NCI-H510A (cell line): ENCODE measurements at places on chromosomes 4 and X.

DNA sequence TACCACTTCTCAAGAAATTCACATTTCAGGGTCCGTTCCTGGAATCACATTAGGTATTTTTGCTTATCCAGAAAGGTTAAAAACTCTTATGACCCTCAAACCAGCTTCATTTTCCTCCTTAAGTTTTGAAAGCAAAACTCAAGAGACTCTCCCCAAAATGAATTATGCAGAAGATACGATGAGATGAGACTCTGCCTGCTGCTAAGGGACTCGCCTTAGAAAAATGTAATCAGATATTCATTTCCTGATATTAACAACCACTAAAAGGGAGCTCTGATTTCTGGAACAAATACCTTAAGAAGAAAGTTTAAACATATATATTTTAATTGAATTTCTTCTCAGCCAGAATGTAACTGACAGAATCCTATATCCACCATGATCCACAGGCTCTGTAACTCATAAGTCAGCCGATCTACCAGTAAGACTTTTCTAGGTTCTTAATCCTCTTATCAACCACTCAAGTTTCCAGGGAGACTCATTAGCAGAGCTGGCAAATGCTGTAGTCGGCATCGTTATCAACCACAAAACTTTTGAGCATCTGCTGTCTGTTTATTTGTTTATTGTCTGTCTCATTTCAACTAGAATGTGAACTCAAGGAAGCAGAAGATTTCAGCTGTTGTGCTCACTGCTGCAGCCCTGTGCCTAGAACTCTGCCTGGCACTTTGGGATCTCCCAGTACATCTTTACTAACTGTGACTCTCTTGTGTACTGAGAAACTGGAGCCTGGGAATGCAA, 112.5 kb downstream of the LDB2 start:
- no peak for DNase-seq

- no peak for DNase-seq
Measured at GRCh38 chr4:10727140-10727880, 42.7 kb upstream of the CLNK start.

- DNase-seq = no peak
Measured at GRCh38 chr4:89657931-89658700, 178.8 kb downstream of the SNCA start.

DNA sequence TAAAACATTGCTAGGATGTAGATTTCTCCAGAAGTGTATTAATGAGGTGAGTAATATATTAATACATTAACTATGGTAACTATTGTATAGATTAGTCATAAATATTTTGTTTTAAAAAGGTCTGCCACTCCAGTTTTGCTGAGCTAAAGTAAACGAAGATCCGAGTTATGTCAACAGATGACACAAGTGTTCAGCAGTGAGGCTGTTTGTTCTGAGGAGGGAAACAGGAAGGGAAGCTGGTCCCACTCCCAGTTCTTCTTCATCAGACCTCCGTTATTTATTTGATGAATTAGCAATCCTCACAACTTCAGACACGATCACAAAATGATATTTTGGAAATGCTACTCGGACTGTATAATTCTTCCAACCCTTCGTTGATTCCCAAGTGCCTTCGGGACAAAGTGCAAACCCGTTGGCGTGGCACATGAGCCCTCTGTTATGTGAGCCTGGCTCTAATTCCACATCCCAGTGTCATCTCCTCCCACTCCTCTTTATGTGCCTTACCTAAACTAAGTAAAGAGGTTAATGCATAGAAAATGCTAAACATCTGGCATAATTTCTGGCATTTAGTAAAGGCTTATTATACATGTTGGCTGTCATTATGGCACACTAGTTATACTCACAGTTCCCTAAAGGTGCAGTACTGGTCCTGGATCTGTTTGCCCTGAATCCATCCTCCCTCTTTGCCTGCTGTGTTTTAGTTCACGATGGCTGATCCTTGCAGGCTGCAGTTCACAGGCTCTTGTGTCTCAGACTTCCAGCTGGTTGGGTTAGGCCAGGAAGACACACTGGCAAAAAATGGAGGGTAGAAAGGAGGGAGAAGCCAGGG, 190.6 kb upstream of the LNX1 start:
- DNase-seq = peak; percentile 40

DNA sequence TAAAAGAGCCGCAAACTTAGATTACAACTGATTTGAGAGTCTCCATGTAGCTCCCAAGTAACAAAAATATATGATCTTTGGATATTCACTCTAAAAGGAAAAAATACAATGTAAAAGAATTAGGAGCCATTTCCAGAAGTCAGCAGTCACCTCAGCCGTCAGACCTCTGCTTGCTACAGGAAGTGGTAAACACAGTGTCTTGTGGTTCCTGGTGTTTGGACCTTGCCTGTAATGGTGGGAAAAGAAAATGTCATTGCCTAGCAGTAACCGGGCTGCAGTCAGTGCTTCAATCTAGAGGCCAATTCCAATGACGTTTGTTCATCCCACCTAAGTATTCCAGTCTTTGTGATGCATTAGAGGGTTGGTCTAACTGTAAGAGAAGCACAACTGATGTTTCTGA, 28.9 kb upstream of the SMIM31 start:
- no peak for DNase-seq

DNA sequence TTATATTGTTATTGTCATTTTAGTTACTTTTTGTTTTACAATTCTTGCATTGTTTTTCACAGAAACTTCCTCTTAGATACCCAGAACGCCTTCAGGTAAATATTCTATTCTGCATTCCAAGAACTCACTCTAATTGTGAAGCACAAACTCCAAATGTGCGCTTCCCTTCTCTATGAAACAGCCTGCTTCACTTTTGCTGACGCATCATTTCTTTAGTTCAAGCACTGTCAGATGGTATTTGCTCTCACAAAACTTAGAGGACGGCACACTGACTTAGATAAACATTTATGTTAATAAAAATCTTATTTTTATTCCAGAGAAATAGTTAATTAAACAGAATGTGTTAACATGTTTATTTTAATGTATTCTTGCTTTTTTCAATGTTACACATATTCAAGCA, 3.3 kb downstream of the CSN1S1 start:
- DNase-seq = no peak

GRCh38 chr4:169573889-169574288, 38.5 kb downstream of the NEK1 start:
- no peak for DNase-seq

DNA sequence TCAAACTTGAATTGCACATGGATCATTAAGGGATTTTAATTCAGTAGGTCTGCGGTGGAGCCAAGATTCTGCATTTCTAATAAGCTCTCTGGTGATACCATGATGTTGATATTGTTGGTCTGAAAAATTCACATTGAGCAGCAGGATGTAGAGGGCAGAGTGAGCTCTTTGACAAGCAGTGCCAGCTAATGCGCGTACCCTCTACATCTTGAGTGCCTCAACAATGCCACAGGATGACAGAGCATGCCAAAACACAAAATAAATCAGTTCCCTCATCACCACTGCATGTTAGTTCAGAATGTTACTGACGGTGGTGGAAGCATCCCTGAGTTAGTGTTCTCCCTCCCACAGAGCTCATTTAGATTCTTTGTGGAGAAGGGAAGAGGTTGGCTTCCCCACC, 23.5 kb downstream of the IL1RAPL1 start:
- DNase-seq = no peak

DNA sequence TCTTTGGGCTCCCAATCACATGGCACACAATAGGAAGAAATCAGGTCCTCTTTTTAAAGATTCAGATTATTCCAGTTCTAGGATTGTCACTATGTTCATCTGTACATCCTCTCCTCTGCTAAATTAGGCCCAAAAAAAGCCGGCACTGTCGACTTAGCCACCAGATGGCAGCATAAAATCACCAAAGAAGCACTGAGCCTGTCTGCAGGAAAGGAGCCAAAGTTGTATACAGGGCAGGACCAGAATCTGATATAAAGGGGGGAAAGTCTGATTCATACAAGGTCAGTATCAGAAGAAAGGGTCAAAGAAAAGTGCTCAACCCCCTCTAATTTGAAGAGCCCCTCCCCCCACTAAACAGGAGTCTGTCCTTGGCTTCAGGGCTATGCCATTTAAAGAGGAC, 292.5 kb downstream of the CHIC1 start:
- DNase-seq = no peak

GRCh38 chr4:140719022-140719421, 37.2 kb downstream of the TBC1D9 start:
- DNase-seq = no peak

- DNase-seq = no peak
Measured at GRCh38 chr4:47721892-47722575, 115.8 kb downstream of the CORIN start.

DNA sequence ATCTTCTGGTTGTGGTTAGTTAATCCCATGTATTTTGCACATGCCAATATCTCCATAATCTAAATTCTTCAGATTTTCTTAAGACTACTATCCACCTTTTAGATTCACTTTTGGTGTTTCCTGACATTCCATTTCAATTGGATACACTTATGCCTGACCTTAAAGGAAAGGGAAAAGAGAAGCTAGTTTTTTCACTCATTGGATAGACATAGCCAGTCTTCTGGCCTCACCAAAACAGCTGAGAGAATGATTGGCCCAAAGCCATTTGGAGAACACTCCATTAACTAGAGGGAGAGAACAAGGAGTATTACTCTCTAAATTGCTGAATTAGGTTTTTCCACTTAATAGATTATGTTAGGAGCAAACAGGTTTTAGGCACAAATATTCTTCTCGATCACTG, 4.0 kb downstream of the PRPS1 start:
- DNase-seq = no peak

- no peak for DNase-seq
Measured at GRCh38 chr4:127822430-127822829, 40.3 kb downstream of the HSPA4L start.

GRCh38 chr4:121050300-121050699, 22.0 kb downstream of the NDNF start:
- DNase-seq = no peak

- no peak for DNase-seq
Measured at GRCh38 chr4:118967393-118967792, 78.7 kb downstream of the SYNPO2 start.

DNA sequence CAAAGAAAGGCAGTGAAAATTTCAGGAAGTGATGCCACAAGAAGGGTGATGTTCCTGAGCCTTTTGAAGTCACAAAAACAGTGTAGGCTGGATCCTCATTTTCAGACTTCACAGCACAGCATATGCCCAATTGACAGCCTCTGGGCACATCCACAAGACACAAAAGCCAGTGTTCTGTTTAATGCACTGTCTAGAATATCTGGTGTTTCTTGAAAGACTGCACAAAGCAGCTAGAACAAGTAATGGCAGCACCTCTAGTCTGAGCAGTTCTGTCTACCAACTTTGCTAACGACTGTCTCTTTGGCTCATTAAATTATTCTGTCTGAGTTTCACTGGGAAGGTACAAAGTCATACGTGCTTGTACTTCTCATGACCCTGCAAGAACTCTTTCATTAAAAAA, 417.1 kb upstream of the GALNT7 start:
- DNase-seq = no peak

- DNase-seq = no peak
Measured at GRCh38 chrX:10931976-10932375, 179.2 kb upstream of the HCCS start.

GRCh38 chr4:123672987-123673386, 276.4 kb downstream of the SPRY1 start:
- DNase-seq = no peak

DNA sequence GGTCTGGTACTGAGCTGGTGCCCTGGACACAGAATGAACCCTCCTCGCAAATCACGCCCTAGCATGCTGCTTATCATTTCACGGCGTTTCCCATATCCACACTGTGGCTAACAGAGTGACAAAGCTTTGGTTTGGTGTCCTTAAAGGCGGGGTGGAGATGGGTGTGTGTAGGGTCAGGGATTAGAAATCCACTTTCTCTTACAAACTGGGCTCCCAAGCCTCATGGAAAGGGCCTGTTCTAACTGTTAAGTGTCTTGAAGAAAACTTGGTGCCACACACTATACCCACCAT, 735 bp upstream of the CHRDL1 start:
- DNase-seq = no peak

GRCh38 chrX:76183289-76184049, 10.6 kb downstream of the PBDC1 start:
- DNase-seq = no peak

- no peak for DNase-seq
Measured at GRCh38 chr4:109359040-109359646, 56.7 kb upstream of the COL25A1 start.

- no peak for DNase-seq
Measured at GRCh38 chr4:64545593-64545992, 136.3 kb upstream of the TECRL start.

GRCh38 chr4:105714932-105715331, 6.3 kb downstream of the GSTCD start:
- no peak for DNase-seq

DNA sequence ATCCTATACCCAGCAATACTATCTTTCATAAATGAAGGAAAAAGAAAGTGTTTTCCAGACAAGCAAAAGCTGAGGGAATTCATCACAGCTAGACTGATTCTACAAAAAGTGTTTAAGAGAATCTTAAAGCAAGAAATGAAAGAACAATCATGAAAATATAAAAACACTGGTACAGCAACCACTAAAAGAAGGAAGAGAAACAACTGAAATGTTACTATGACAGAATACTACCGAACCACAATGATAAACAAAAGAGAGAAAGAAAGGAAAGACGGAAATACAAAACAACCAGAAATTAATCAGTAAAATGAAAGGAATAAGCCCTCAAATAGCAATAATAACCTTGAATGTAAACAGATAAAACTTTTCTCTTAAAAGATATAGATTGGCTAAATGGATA, 110.8 kb upstream of the AFF2 start:
- DNase-seq = no peak

DNA sequence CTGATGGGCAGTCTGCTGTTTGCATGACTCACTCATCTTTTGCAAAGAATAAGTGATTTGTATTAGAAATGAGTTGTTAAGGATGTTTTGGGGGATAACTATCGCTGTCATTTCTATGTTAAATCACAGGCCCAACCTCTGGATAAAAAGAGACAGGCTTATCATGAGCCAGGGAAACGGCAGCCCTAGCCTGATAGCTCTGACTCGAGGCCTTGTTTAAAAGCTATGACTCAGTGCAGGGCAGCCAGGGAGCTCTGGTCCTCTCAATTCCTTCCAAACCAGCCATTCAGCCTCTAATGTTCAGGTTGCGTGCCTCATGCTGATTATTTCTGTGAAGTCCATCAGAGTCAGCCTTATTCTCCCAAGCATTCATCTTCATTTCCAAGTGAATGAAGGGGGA, 305.9 kb upstream of the HAND2 start:
- no peak for DNase-seq

GRCh38 chr4:138329506-138330070, 87.4 kb upstream of the SLC7A11 start:
- no peak for DNase-seq

- DNase-seq = no peak
Measured at GRCh38 chr4:19752599-19752998, 499.1 kb upstream of the SLIT2 start.

DNA sequence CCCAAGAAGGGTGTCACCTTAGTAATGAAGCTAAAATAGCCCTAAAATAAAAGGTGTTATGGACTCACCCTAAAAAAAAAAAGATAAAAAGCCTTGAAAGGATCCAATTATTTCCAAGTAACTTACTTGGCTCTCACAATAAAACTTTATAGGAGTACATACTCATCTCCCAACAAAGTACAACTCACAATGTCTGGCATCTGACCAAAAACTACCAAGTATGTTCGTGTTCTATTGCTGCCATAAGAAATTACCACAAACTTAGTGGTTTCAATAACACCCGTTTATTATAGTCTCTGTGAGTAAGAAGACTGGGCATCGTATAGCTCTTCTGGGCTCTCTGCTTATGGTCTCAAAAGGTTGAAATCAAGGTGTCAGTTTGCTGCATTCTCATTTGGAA, 51.0 kb downstream of the BEX1 start:
- DNase-seq = no peak

GRCh38 chr4:54482529-54483200, 175.1 kb upstream of the KIT start:
- DNase-seq = no peak

- no peak for DNase-seq
Measured at GRCh38 chr4:150387981-150388380, 194.0 kb upstream of the MAB21L2 start.
